CD4-positive, alpha-beta memory T cell (primary cell): ENCODE measurements at places on chromosomes 3 and 15.

DNA sequence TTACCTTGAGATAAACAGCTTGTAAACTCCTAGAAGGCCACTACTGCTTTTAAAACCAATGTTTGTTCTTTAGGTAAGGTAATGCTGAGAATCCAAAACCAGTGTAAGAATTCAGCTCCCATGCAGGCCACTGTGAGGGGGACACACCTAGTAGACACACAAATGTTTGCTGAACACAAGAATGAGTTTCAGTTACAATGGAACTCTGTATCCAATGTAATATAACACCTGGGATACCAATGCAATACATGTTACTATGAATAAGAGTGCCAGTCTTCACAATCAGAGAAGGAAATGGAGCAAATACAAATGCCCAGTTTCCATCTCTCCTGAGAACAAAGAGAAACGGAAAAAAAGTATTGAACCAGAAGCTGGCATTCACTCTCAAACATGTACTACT lies 65.9 kb downstream of the IGF2BP2 start:
- no peak for DNase-seq

DNA sequence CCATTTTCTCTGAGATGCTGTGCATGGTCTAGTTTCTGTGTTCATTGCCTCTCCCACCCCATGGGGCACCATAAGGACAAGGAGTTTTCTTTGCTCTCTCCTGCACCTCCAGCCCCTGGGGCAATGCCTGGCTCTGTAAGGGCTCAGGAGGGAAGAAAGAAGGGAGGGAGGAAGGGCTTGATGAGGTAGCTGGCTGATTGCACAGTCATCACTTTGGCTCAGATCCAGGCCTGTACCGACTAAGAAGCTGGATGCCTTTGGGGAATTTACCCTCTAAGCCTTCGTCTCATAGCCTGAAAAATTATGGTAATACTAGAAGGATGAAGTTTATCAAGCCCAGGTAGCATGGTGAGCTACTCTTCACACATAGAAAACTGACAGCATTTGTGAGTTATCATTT lies 382.9 kb downstream of the GABRG3 start:
- no peak for DNase-seq

- no peak for DNase-seq
Measured at GRCh38 chr15:100713163-100713867, 110.9 kb downstream of the ASB7 start.

- no peak for DNase-seq
Measured at GRCh38 chr3:140494970-140495369, 182.9 kb upstream of the TRIM42 start.

GRCh38 chr3:5788496-5788895 lies 601.0 kb downstream of the EDEM1 start:
- DNase-seq = no peak

DNA sequence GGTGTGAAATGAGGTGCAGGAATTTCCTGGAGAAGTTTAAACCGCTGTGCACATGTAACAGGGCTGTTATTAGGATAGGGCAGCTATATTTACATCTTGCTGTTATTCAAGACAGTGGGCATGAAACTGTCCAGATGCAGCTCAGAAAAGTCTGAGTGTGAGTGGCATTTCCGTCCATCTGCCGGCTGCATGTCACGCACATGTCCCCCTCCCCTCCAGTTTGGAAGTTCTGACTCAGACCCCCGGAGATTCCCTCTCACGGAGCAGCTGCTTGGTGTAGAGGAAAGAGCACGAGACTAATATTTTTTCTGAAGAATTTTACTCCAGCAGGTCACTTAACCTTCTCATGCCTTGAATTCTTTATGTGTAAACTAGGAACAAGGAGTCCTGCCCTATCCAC lies 69.8 kb downstream of the FEM1B start:
- DNase-seq = no peak

DNA sequence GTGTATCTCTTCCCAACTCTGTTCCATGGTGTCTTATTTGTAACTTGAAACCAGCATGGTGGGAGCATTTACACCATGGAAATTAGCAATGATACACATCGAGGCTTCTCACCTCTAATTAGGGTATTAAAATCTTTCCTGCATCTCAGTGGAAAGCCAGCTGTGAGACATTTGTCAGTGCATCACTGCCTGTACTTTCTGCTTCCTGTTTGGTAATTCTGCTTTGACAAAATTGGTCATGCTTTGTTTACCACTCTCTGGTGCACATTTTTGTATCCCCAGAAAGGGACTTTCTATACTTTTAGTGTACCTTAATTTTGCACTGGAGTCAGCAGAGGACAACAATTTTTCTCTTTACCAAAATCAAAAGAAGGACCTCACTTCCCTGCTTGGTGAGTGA lies 402.1 kb downstream of the PDCD6IP start:
- DNase-seq = no peak
